ENCODE measurements at places on chromosomes 16 and 17.

- DNase-seq: no peak
These were observed 744 bp downstream of the CMIP start for GRCh38 chr16:81445143-81445961.

GRCh38 chr16:86195863-86196630, 297.1 kb downstream of the IRF8 start:
- no peak for DNase-seq

GRCh38 chr17:16243801-16244567, 27.0 kb downstream of the PIGL start:
- no peak for DNase-seq

GRCh38 chr16:85717393-85718152, 28.8 kb upstream of the GINS2 start:
- no peak for DNase-seq

DNA sequence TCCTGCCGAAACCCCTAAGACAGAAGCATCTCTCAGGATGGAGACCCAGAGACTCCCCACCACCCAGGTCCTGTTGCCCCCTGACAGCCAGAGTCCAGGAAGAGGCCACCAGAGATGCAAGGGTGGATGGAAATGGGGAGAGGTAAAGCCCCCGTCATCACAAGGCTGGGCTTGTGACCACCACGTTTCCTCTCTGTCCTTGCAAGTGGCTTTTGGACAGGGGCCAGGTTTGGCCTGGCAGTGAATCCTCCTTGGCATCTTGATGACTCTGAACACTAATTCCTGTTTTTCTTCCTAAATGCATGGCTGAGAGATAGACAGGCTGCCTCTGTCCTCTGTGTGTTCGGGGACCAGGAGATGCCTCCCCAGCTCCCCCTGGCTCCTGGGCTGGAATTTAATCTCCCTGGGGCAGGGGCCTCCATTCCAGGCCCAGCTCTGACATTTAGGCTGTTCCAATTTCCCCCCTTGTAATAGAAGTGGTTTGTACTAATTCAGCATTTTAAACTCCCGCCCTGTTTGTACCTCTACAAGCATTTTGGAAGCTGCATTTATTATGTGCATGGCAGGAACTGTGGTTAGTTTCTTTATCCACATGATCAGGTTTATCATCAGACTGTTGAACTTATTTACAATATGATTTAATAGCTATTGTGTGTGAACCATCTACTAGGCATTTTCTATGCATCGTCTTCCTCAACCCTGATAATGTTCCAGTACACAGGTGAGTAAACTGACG, 116.1 kb upstream of the IRX6 start:
- DNase-seq: no peak

GRCh38 chr16:2076072-2076865, 28.5 kb downstream of the TSC2 start:
- no peak for DNase-seq

DNA sequence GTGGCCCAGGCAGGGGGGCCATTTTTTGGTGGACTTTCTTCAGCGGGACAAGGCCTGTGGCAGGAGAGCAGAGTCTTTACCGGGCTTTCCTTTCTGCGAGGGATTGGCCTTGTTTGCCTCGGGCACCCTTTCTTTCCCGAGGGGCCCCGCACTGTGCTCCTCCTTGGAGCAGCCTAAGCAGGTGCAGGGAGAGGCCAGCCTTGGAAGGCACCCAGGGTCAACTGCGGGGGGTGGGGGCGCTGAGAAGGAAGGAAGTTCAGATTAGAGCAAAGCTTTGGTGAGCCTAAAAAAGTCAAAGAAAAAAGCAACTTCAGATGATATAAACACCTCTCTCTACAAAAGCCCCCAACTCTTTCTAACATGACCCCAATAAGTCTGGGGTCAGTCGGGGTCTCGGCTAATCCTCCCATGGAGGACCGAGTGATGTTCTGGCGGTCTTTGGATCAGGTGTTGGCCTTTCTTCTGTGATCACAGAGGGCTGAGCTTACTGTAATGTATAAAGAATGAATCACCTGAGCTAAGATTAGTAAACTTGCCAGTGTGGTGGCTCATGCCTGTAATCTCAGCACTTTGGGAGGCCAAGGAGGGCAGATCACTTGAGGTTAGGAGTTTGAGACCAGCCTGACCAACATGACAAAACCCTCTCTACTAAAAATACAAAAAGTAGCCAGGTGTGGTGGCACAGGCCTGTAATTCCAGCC, 63.0 kb downstream of the PGS1 start:
- no peak for DNase-seq

- no peak for DNase-seq
These were observed 28.3 kb downstream of the STH start for GRCh38 chr17:46027048-46027975.

DNA sequence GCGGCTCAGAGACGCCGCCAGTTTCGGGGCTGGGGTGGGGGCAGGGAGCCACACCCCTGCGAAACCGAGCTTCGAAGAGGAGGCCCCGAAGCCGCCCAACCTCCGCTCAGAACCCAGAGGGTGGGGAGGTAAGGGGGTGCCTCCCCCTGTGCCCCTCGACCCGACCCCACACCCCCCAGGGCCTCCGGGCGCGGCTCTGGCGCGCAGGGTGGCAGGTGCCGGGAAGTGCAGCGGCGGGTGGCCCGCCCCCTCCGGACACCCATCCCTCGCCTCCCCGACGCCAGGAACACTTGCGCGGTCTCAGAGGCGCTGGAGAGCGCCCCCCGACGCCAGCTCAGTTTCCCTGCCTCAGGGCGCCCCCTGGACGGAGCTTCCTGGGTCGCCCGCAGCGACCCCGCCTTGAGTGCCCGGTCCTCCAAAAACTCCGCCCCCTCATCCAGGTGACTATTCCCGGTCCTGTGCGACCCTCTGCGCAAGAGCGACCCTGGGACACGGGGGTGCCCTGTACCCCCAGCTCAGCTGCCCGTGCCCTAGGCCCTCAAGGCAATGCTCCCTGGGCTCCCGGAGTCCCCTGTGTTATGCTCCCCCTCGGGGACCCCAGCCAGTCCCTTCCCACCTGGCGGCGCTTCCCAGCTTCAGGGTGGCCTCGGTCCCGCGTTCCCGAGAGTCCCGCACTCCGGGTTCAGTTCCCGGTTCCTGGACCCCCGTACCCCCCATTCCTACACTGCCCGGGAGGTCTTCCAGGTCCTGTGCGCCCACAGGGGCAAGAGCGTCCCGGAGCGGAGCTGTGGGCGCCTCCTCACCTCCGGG, 562 bp downstream of the PPL start:
- DNase-seq: no peak

DNA sequence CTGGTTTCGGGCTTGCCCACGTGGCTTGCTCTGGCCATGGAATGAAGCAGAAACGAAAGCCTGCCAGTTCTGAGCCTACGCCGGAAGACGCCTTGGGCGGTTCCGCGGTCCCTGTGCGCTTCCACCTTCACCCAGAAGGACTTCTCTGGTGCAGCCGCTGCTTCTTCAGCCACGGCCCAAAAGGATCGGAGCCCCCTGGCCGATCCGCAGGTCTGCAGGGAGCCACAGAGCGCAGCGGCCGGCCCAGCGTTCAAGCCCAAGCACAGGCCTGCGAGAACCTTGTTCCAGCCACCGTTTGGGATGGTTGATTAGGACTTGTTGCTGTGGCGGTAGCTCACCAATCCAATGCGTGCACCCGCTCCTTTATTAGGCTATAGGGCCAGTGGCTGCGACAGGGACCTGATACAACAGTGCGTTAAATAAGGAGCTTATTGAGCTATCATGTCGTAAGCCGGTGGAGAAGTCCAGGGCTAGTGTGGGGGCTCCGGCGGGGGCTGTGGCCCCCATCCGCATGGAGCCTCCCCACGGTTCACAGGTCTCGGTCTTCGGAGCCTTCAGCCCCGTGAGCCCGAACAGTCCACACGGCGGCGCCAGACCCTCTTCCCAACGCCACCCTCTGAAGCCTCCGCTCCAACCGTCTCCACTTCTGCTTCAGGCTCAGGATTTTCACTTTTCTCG, 10.2 kb upstream of the MPP2 start:
- DNase-seq: no peak

GRCh38 chr16:5006348-5007193, 27.2 kb downstream of the NAGPA start:
- DNase-seq: no peak

- DNase-seq: no peak
These were observed 7.8 kb upstream of the ZNF200 start for GRCh38 chr16:3242709-3243108.

- no peak for DNase-seq
These were observed 49.3 kb upstream of the JPH3 start for GRCh38 chr16:87552772-87553573.

GRCh38 chr16:6483469-6484033, 849.1 kb upstream of the RBFOX1 start:
- no peak for DNase-seq

- DNase-seq: no peak
These were observed 147.0 kb downstream of the HS3ST4 start for GRCh38 chr16:25838724-25839186.

GRCh38 chr16:89161763-89162713, 9.5 kb upstream of the CDH15 start:
- no peak for DNase-seq

DNA sequence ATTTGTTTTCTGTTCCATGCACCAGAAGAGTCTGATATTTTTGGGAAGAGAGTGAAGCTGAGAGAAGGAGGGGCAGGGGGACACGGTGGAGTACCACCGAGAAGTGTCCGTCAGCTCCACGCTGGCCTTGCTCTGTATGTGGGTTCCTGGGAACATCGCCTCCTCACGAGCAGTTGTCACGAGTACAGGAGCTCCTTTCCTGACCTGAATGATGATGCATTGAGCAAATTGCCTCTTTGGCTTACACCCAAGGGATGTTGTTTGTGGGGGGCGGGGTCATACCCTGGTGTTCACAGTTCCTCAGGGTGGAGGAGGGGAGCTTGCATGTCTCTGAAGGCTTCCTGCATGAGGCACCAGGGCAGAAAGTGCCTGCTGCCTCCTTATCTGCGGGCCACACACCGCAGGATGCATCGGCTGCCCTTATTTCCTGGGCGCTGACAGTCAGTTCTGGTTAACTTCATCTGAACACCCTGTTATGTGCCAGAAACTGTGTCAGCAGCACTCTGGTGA, 36.2 kb downstream of the RGS9 start:
- DNase-seq: no peak

- DNase-seq: no peak
These were observed 28.3 kb downstream of the VPS35L start for GRCh38 chr16:19583665-19584300.

GRCh38 chr17:6427279-6427781, 7.6 kb downstream of the AIPL1 start:
- DNase-seq: no peak

DNA sequence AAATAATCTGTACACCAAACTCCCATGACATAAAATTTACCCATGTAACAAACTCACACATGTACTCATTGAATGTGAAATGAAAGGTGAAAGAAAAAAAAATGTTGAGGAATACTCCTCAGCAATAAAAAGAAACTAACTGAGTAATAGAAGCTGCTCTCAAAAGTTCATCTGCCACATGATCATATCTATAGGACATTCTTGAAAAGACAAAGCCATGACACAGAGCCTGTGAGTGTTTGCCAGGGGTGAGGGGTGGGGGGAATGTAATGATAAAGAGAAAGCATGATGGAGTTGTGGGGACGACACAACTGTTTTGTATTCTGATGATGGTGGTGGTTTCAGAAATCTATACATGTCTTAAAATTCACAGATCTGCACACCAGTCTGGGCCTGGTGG, 52.2 kb upstream of the TMC5 start:
- no peak for DNase-seq

DNA sequence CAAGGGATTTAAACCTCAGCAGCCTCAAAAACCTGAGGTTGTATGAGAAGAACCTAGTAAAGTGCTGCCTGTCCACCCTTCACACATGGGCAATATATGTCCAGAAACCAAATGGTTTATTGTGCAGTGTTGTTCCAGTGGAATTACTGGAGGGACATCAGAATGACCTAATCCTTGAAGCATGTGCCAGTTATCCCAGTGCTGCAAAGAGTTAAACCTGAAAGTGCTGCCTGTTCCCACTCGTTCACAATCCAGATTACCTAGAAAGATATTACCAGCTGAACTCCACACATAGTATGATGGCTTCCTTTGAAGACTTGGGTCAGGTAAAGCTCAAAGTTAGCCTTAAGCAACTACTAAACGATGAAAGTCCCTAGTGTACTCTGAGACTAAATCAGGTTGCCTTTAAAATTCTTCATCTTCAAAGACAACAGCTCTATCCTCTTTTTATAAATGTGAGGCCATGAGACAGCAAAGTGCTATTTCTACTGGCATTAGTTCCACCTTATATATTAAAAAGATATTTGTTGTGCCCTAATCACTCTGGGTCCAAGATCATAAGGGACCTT, 133.1 kb downstream of the SNX11 start:
- no peak for DNase-seq
